ENCODE measurements at places on chromosomes 11 and 22.

DNA sequence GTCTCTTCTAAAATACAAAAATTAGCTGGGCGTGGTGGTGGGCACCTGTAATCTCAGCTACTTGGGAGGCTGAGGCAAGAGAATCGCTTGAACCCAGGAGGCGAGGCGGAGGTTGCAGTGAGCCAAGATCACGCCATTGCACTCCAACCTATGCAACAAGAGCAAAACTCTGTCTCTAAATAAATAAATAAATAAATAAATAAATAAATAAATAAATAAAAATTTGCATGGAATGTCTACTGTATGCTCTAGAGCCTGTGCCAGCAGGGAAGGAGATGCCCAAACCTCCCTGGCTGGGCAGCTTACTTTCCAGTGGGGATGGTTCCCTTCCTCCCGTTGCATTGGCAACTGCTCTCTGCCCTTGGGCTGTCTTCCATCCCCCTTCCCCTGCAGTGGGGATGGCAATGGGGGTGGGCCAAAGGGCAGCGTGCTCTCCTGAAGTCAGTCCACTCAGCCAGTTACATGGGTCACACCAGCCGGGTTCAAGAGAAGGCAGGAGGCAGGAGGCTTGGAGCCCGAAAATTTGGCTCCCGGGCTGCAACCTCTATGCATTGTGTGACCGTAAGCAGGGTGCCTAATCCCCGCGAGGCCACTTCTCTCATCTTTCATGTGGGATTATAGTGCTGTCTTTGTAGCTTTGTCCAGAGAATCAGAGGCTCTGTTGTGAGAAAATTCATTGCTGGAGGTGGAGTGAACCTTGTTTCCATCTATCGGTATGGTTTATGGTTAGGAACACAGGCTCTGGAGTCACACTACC lies 1.4 kb upstream of the LRRC10B start:
- no peak for DNase-seq

- peak; percentile 78 for DNase-seq
Observed at GRCh38 chr11:13126430-13126829, 117.3 kb downstream of the RASSF10 start.

GRCh38 chr11:44510372-44510771 lies 55.1 kb upstream of the CD82 start:
- no peak for DNase-seq

GRCh38 chr22:24740626-24741025 lies 33.9 kb downstream of the PIWIL3 start:
- no peak for DNase-seq

DNA sequence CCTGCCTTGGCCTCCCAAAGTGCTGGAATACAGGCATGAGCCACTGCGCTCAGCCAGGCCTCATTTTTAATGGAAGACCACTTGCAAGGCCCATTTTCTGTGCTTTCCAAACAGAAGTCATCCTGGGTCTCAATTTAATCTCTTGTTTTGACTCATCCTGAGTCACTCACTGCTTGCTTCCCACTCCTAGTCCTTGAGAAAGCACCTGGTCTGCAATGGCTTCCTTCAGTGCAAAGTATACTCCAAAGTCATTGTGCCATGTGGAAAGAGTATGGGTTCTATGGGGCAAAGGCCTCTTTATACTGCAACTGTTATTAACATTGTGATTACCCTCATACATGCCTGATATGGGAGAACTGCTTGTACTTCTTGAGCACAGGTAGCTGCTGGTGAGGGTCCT lies 18.3 kb upstream of the SLC5A1 start:
- no peak for DNase-seq

All from right renal cortex interstitium (tissue), 3 donors.